ENCODE measurements at places on chromosomes 1 and 21. TPM values are rescaled to one million over a fixed set of nuclear protein-coding genes. Genes with fewer than 3 reads are reported as not detected.

- H3K4me3 ChIP-seq = peak overlapping the region; percentile 17
- peak overlapping the region; percentile 74 for H3K27ac ChIP-seq
- no peaks in the 10 kb centered on the region for H3K36me3 ChIP-seq
- H3K27me3 ChIP-seq = no peaks in the 10 kb centered on the region
- peaks cover 61% of the 10 kb centered on the region for H3K4me1 ChIP-seq
- DNase-seq = no peak
Observed at GRCh38 chr1:203325418-203326091, 20.2 kb downstream of the BTG2 start.

GRCh38 chr1:7292714-7293419, 478.2 kb upstream of the VAMP3 start:
- H3K27ac ChIP-seq = no peak overlapping the region
- no peak for DNase-seq
- no peak overlapping the region for H3K4me3 ChIP-seq
- H3K4me1 ChIP-seq = peaks cover 21% of the 10 kb centered on the region

Gene DCDC2B
- total RNA-seq = not detected

Gene SERPINC1
- total RNA-seq = not detected

DNA sequence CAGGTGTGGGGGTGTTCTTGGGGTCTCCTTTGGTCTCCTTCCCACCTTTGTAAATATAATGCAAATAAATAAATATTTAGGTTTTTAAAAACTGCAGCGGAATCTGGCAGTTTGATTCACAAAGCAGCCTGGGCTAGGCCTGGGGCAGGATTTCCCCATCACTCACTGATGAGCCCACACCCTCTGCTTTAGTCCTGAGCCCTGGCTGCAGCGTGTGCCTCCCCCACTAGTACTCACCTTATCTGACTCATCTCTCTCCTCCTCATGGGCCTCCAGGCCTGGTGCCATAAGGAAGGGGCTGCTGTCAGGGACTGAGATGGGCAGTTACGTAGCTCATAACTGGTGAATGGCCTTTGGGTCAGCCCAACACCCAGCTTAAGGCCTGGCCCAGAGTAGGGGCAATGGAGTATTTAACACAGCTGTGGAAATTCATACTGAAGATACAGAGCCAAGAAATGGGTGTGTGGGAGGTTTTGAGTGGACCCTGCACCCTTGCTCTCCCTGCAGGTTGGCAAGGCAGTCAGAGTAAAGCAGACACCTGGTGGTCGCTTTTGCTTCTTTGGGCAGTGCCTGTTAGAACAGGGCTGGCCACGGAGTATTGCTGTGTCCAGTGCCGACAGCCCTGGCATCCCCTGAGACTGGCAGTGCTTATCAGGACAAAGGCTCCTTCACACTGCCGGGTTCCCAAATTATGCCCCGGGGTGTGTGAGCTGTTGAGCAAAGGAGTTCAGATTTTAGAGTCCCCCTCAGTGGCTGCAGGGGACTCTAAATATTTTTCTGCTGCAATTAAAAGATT, 39.7 kb downstream of the AZIN2 start:
- no peaks in the 10 kb centered on the region for H3K36me3 ChIP-seq
- no peak for DNase-seq
- no peaks in the 10 kb centered on the region for H3K4me1 ChIP-seq
- no peak overlapping the region for H3K27ac ChIP-seq
- no peaks in the 10 kb centered on the region for H3K27me3 ChIP-seq

GRCh38 chr21:43365611-43366426, 61.1 kb downstream of the SIK1 start:
- no peaks in the 10 kb centered on the region for H3K27me3 ChIP-seq
- H3K27ac ChIP-seq = no peak overlapping the region
- peaks cover 6% of the 10 kb centered on the region for H3K4me1 ChIP-seq
- no peaks in the 10 kb centered on the region for H3K36me3 ChIP-seq

GRCh38 chr1:156751451-156751756, at the start of gene HDGF:
Gene HDGF (minus strand): TSS chr1:156751675. CDS start chr1:156751429, 246 bp downstream.
- H3K36me3 ChIP-seq = no peaks in the 10 kb centered on the region
- DNase-seq = no peak
- H3K4me1 ChIP-seq = peaks cover 42% of the 10 kb centered on the region

- no peak for DNase-seq
- H3K36me3 ChIP-seq = no peaks in the 10 kb centered on the region
- H3K27ac ChIP-seq = no peak overlapping the region
- H3K4me3 ChIP-seq = peak overlapping the region; percentile 58
Observed at GRCh38 chr1:87826681-87827251, 498.1 kb downstream of the LMO4 start.

- no peaks in the 10 kb centered on the region for H3K27me3 ChIP-seq
- H3K36me3 ChIP-seq = no peaks in the 10 kb centered on the region
- no peak overlapping the region for H3K27ac ChIP-seq
- DNase-seq = no peak
Observed at GRCh38 chr1:48955774-48956173, 179.1 kb upstream of the BEND5 start.
